ENCODE measurements at places on chromosomes 12 and 14. TPM values are rescaled to one million over a fixed set of nuclear protein-coding genes. Genes with fewer than 3 reads are reported as not detected.
A peak's percentile ranks its signal among the peaks of the same experiment; 100 is the strongest.

The MYF6 gene
- total RNA-seq = not detected

The PAX9 gene
- 0.29 TPM for total RNA-seq

DNA sequence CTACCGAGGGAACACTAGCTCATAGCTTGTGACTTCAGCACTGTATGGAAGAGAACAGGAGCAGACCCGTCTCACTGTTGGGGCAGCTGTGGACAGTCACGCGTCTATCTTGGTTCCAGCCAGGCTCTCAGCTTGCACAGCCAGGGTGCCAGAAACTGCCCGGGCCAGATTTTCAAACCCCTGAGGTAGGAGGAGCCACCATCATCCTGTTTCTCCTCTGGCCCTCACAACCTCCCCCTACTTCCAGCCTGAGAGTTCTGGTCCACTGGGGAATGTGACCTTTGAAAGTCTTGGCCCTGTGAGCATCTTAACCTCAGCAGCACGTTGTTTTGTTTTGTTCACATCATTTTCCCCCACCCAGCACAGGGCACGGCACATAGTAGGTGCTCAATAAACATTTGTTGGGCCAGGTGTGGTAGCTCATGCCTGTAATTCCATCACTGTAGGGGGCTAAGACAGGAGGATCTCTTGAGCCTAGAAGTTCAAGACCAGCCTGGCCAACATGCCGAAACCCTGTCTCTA, 50.4 kb downstream of the PSMA6 start:
- peaks cover 12% of the 10 kb centered on the region for H3K4me1 ChIP-seq
- no peaks in the 10 kb centered on the region for H3K27me3 ChIP-seq
- no peaks in the 10 kb centered on the region for H3K36me3 ChIP-seq
- DNase-seq = no peak
- H3K4me3 ChIP-seq = no peak overlapping the region

DNA sequence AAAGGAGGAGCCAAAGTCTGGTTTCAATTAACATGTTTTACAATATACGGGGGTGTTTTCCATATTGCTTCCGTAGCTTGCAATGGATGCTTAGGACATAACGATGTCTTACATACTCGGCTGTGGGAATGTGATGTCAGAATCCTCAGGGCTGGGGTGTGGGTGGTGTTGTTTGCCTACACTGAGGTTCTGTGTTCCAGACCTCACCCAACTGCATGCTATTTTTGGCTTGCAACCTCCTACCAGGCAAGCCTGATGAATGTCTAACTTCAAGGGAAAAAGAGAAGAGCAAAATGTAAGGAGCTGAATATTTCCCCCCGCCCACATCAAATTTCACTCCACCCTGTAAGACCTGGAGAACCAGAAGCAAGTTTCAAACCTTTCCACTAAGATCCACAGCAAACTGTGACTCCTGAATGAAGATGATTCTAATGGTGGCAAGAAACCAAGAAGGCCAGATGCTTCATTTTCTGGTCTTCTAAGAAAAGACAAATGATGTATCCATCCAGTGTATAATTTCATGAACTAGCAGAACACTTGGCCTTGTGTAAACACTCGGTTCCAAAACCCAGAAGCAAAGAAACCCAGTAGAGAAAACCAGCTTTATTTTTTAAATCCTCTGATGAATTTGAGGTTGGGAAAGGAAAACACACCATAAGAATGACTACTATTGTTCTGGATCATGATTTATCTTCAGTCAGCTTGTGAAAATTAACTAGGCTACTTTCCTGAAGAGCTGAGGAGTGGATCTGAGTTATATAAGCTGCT, 227.9 kb downstream of the DACT1 start:
- DNase-seq = no peak
- no peaks in the 10 kb centered on the region for H3K27me3 ChIP-seq
- H3K36me3 ChIP-seq = no peaks in the 10 kb centered on the region
- H3K27ac ChIP-seq = peak overlapping the region; percentile 29
- no peak overlapping the region for H3K4me3 ChIP-seq

Measured in uterus (tissue), 4 donors.